ENCODE measurements at places on chromosomes 2 and 18.

GRCh38 chr2:64311191-64311910 lies 142.6 kb upstream of the LGALSL start:
- DNase-seq, result no peak

DNA sequence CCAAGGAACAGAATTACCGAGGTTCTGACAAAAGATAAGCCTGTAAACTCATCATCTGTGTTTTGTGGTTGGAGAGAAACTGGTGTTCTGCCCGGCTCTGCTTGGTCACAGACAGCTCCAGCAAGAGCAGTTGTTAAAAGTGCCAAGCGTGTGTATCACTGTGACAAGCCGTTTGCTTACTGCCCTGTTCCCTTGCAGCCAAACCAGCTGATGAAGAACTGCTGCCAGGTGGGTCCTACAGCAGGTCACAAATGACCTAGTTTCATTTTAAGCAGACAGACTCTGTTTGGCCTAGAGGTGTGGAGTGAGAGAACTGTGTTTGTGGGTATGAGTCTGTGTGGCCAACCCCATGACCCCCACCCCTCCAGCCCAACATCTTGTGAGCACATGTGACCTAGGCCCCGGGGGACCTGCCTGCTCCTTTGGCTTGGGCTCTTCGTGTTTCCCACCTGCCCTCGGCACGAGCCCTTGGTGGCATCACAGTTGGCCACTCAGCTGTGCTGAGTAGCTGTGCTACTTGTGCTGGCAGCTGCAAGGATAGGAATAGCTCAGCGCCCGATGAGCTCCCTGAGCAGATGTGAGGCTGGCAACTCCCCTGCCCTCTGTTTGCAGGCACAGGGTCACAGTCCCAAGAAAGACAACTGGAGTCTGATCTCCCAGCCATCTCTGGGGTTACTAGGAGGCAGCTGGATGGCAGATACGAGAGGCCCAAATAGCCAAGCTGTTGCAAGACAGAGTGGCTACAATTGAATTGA lies 9.7 kb downstream of the OXER1 start:
- no peak for DNase-seq

DNA sequence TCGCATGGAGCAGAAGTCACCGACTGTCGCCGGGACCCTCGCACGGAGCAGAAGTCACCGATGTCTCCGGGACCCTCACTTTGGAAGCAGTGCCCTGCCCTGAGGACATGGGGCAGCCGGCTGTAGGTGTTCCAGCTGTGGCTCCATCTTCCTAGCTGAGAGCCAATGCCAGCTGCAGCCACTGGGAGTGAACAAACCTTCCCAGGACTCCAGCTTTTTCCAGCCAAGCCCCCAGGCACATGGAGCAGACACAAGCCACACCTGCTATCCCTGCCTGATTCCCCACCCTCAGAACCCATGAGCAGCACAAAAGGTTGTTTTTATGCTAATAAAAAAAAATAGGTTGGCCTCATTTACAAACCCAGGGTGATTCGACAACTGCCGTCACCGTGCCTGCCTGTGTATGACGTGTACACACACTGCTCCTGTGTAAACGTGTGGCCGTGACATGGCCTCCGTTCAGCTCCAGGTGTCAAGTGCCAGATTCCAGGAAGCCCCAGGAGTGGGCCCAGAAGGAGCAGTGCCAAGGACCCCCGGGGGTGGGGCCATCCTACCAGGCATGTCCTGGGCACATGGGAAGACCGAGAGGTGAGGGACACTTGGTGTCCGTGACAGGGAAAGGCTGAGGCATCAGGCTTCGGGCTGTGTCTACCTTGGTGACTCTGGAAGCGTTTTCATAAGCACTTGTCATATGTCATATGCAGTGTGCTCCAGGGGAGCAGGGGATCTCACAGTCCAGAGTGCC lies 91.5 kb downstream of the EIPR1 start:
- DNase-seq, result no peak

DNA sequence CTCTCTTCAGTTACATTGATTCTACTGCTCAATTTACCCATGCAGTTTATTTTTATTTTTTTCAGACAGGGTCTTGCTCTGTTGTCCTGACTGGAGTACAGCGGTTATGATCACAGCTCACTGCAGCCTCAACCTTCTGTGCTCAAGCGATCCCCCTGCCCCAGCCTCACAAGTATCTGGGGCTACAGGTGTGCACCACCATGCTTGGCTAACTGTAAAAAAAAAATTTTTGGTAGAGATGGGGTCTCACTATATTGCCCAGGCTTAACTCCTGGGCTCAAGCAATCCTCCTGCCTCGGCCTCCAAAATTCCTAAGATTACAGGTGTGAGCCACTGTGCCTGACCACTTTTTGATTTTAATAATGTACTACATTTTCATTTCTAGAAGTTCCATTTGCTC lies 93.8 kb upstream of the RNU4ATAC start:
- DNase-seq, result no peak

GRCh38 chr18:500632-501405 lies at the start of gene COLEC12:
TSS of gene COLEC12 (minus strand) at chr18:500701. CDS start at chr18:500514, 187 bp downstream.
- no peak for DNase-seq

GRCh38 chr18:29326214-29326613 lies 1149.3 kb upstream of the CDH2 start:
- DNase-seq, result no peak
